AG04450 (cell line): ENCODE measurements at places on chromosomes 13 and 19. TPM values are rescaled to one million over a fixed set of nuclear protein-coding genes. Genes with fewer than 3 reads are reported as not detected.

CABP5 gene
- polyA plus RNA-seq, result not detected in 2 replicates

SLITRK6 gene
- polyA plus RNA-seq, result 13.2 and 24.2 TPM in 2 replicates

- no peak for DNase-seq
These were observed 71.6 kb downstream of the MUC16 start for GRCh38 chr19:8938576-8938975.

GRCh38 chr13:99332456-99332855 is 25.3 kb upstream of the GPR183 start:
- DNase-seq, result no peak

DNA sequence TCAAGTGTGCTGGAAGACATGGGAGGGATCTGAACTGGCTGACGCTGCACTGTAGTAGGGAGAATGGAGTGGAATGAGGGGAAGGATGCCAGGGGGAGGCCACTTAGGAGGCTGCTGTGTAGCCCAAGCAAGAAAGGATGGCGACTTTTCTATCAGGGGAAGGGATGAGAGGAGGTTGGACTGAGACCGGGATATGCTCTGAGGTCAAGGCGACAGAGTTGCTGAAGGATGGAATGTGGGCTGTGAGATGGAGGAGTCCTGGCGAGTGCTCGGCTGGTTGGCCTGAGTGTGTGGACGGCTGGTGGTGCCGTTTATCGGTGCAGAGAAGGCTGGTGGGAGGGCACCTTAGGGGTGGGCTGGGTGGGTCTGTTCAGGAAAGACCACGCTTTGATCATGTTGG is 45.7 kb downstream of the IRS2 start:
- DNase-seq, result no peak

DNA sequence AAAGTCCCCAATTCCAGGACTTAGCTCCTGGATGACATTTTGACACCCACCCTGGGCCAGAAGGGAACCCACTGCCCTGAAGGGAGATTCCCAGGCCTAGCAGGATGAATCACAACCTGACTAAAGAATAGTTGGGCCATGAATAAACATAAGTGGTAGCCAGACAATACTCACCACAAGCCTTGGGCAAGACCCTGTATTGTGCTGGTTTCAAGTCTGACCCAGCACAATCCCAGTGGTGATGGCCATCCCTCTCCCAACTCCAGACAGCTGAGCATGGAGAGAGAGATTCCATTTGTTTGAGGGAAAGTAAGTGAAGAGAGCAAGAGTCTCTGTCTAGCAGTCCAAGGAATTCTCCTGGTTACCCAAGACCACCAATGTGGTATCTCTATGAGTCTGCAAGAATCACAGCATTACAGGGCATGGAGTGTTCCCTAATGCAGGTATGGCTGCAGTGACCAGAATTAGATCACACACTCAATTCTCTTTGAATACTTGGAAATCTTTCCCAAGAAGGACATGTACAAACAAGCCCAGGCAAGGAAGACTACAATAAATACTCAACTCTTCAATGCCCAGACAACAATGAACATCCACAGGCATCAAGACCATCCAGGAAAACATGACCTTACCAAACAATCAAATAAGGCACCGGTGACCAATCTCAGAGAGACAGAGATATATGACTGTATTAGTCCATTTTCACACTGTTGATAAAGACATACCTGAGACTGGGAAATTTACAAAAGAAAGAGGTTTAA is 158.0 kb downstream of the VWA8 start:
- peak; percentile 15 for DNase-seq

GRCh38 chr19:28884786-28885476 is 328.0 kb downstream of the UQCRFS1 start:
- DNase-seq, result no peak

DNA sequence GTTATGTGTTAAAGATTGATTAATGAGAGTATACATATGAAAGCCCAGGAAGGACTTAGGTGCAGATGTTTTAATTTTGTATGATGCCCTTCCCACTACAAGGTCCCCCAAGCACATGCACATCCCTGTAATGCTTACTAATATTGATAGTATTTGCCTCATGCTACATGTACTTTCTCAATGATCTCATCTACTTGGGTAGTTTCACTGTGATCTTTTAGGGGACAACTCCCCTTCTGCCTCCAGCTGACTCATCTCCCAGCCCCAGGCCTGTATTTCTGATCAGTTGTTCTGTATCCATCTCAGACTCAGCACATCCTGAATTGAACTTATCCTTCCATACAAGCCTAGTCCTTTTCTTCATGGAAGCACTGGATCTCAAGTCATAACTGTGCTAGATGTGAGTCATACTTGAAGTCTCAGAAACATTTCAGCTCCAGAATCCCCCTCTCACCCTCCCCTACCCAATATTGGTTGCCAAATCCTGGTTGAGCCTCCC is 49.4 kb upstream of the INTS6 start:
- no peak for DNase-seq

- DNase-seq, result no peak
These were observed 857.4 kb downstream of the EFNB2 start for GRCh38 chr13:105678072-105678471.

DNA sequence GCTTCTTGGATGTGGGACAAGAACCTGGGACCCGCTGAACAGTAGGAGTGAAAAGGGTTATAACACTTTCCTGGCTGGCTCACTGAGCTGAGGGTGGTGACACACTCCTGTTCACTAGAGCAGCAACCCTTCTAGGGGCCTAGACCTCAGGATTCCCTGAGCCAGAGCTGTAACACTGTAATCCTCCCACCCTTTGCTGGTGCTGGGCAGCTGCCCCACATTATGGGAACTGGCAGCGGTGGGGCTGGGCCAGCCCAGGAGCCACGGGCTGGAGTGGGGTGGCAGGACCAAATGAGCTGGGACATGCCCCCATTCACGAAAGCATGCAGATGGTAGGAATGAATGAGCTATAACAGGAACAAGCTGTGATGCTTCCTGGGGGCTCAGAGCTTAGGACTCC is 110.6 kb downstream of the B3GLCT start:
- no peak for DNase-seq

GRCh38 chr19:55146078-55146704 is 2.8 kb downstream of the TNNT1 start:
- no peak for DNase-seq

DNA sequence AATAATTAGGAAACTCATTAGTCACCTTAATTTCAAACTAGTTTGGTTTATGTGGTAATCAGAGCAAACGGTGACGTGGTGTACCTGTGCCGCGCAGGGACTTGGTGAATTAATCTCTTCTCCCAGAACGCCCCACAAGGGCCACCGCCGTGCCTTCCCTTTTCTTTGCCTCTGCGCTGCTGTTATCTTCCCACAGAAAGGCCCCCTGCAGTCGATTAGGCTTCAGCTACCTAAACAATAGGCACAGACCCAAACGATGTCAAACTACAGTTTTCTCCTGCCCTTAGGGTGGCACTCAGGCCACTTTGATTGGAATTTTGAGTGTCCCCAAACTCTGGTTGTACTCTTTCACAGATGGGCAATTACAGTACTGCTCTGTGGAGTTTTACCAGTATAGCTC is 115.5 kb downstream of the GGACT start:
- no peak for DNase-seq

GRCh38 chr19:40143612-40144011 is 47.6 kb upstream of the MAP3K10 start:
- no peak for DNase-seq

WIZ gene
- polyA plus RNA-seq, result 5.8 and 9.1 TPM in 2 replicates

DNA sequence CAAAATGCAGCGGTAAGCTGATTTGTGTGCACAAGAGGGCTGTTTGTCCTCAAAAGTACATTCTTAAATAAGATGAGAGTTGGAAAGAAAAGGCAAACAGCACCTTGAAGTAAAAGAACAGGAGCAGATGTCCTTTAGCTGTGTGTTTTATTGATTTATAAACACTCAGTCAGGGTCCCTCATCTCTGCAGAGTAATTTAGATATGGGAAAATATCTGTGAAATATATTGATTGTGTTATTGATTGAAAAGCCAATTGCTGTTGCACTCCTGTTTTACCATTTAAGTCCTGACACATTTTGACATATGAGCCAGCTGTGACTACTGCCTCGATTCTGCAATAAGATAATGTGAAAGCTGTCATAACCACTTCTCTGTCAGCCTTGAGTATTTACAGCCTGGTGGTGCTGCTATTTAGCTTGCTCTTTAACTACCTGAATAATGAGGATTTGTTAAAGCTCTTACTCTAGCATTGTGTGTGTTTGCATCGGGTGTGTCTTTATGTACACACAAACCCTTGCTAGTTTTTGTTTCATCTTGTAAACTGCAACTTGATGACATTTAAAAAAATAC is 550.1 kb downstream of the DACH1 start:
- DNase-seq, result no peak

MEIOSIN gene
- not detected in 2 replicates for polyA plus RNA-seq

- DNase-seq, result peak; percentile 13
These were observed 288.5 kb downstream of the NALCN start for GRCh38 chr13:101127741-101128353.

ZNF534 gene
- polyA plus RNA-seq, result 0.04 and 0.05 TPM in 2 replicates

GARIN5A gene
- polyA plus RNA-seq, result 0.32 and 0.48 TPM in 2 replicates

CACNG8 gene
- polyA plus RNA-seq, result 0.33 and 0.52 TPM in 2 replicates

DNA sequence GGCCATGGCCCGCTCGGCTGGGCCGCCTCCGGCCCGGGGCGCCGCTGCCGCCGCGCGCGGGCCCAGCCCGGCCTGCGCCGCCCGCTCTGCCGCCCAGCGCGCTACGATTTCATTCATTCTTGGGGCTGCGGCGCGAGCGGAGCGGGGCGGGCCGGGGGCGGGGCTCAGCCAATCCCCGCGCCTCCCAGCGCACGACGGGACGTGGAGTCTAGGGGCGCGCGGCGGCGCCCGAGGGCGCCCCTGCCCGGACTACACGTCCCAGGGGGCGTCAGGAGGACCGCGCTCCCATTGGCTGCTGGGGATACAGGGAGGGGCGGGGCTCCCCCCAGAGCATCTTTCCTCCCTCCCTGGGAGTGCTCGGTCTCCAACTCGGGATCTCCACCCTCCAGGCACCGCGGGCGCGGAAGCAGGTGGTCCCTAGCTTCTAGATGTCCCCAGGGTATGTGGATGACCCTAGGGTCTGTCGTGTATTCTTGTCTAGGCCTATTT is 5.6 kb upstream of the DPF1 start:
- DNase-seq, result peak; percentile 59

TDRD12 gene
- polyA plus RNA-seq, result 0.07 and 0.09 TPM in 2 replicates

- no peak for DNase-seq
These were observed 11.4 kb downstream of the ETFB start for GRCh38 chr19:51354742-51355148.

CGB8 gene
- not detected in 2 replicates for polyA plus RNA-seq

GRCh38 chr13:44746690-44747089 is 170.6 kb upstream of the TSC22D1 start:
- no peak for DNase-seq

DNA sequence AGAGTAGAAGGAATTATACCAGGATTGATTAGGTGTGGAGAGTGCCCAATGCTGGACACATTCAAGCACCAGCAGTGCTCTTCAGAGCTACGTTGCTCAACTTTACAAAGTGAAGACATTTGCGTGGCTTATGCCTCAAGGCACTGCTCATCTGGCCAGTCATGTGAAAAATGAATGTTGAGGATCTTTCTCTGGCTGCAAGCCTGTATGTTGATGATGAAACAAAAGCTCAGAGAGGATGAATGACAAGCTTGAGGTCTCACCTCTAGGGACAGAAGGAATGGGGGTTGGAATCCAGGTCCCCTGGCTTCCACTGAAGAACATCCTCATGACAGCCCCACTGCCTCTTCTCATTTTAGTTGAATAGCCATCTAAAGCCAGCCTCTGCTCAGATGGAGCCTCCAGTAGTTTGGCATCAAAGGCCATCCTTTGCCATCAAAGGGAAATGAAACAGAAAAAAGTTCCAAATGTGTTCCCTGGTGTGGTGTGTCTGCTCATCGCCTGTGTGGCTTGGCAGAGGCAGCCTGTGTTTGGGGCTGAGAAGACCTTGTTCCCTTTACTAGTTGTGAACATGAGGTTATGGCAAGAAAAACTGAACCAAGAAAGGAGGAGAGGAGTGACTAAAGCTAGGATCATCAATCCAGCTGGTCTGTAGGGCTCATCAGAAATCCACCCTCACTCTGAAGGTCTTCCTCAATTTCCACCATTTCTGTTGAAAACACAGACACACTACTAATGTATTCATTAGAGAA is 114.0 kb upstream of the KL start:
- no peak for DNase-seq
